ENCODE measurements at places on chromosomes 5 and 9. TPM values are rescaled to one million over a fixed set of nuclear protein-coding genes. Genes with fewer than 3 reads are reported as not detected.

Gene SPATA6L
- total RNA-seq, result 1.9 TPM

Gene CAMK2A
- total RNA-seq, result not detected

- no peak for DNase-seq
These were observed 194.1 kb downstream of the DCP2 start for GRCh38 chr5:113170707-113171106.

DNA sequence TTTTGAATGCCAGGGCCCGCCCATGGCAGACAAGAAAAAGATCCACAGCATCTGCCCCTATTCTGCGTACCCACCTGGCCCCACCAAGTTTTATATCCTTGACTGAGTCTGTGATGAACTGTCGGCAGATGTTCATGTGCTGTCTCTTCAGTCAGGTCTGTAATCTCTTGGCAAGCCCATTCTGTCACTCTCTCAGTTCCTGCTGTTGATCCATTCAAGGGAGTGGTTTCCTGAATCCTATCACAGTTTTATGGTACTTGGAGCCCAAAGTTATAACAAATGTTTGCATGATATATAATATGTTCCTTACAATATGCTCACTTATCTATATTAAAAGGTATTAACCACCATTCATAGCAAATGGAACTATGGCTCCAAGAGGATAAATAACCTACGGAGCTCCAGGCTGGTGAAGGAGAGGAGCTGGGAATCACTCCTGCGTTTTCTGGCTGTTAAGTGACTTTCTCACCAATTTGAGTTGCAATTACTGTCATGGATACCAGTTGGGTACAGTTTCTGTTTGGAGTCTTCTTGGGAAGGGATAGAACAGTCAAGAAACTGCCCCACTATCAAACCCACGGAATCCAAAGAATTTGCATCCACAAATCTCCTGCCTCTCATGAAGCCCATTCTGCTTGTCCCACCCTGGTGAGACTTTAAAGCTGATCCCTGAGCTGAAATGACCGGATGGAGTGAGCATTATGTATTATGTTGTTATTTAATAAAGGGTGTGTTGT lies 103.4 kb upstream of the SPRY4 start:
- no peak for DNase-seq

DNA sequence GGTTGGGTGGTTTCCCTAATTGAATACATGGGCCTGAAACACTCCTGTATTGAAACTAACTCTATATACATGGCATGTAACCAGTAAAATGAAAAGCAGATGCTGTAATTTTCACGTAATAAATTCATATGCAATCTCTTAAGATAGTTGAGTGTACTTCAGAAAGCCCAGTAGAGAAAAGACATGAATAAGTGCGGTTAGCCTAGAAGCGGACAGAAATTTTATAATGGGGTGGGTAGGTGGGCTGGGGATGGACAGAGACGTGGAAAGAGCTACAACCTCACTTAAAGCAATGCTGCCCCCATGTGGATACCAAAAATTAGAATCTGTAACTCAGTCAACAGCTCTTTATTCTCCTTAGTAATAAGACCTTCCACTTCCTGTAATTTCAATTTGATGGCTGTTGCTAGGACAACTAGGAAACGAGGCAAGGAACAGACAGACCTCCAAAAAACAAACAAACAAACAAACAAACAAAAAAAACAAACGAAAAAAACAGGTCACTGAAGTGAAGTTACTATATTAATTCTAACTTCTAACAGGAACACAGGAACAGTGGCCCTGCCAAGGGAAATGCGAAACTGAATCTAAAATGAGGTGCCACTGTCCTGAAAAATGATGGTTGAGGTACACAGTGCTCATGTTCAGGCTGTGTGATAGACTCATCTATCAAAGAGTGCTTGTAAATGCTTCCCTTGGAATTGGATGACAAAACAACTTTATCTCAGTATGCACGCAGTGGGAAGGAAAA lies 103.4 kb upstream of the GNA14 start:
- DNase-seq, result peak; percentile 35

Gene BASP1
- not detected for total RNA-seq

Gene CHSY3
- 1.5 TPM for total RNA-seq

- DNase-seq, result peak; percentile 94
These were observed 34.7 kb downstream of the PIP5K1B start for GRCh38 chr9:68739621-68740174.

Gene SH3RF2
- 3.1 TPM for total RNA-seq

Gene CCDC183
- 3.0 TPM for total RNA-seq

DNA sequence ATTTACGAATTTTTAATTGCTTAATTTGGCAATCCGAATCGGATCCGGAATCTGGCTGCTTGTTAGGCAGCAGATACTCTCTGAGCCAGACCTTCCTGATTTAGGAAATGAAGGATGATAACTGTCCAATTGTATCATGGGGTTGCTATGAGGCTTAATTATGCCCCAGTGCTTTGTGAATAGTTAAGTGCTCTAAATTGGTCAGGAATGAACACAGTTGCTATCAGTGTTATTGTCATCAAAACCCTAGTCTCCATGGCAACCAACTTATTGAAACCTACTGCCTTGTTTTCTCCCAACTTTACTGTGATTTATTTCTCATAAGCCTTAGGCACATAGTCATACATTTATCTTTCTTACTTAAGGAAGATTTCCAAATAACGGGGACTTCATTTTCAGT lies 47.9 kb downstream of the MAMDC2 start:
- DNase-seq, result no peak

DNA sequence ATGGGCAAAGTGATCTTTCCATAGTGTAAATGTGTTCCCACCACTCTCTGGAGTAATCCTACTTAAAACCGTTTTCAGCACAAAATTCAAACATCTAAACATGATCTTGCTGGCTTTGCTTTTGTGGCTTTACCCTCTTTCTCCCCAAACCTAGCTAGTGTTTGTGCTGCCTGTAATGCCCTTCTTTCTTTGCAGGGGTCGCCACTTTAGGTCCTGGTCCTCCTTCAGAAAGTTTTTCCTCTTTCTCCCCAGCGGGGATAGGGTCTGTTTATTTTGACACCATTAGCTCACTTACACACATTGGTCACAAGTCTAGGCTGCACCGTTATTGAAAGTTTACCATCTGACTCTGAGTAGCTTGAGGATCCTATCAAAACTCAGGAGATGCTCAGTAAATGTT lies 736 bp upstream of the HSD17B4 start:
- DNase-seq, result no peak

DNA sequence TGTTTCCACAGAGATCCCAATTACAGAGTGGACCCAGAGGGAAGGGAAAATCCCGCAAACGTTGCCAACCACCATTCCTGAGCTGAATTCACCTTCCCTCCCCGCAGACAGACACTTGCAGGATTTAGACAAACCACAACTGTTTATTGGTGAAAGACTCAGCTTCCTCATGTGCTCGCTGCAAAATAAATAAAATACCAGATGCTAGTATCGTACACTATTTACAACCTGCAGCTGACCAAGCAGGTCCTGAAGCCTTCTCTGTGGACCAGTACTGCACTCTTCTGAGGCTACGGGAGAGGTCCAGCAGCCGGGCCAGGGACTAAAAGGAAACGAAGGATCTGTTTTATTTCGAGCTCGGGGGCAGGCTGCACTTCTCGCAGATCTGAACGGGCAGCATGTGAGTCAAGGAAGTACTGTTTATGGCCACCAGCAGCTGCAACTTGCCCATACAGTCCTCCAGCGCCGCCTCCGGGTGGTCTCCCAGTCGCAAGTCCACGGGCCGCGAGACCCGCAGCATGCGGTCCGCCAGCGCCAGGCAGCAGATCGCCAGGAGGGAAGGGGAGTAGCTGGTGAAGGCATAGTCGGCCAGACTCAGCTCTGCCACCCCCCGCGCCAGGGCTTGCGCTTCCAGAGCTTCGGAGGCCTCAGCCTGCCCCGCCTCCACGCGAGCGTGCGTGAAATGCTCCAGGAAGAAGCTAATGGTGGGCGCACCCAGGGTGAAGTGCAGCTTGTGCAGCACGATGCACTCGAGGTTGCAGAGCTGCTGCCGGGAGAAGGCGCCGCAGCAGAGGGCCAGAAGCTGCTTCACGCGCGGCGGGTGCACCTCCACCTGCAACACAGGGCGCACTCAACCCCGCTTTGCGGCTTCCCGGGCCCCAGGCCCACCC lies 2.1 kb downstream of the CCNO start:
- DNase-seq, result no peak

DNA sequence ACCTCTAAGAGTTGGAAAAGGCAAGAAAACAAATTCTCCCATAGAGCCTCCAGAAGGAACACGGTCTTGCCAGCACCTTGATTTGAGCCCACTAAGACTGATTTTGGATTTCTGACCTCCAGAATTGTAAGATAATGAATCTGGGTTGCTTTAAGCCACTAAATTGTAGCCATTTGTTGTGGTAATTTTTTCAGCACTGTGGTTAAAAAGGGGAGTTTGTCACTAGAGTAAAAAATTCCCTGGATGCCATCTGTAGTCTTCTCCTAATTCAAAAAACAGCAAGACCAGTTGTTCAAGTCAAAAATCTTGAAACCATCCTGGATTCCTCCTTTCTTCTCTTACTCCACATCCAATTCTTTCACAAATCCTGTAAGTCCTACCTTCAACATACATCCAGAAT lies 39.6 kb downstream of the NRG2 start:
- DNase-seq, result no peak

GRCh38 chr9:69745716-69746437 lies 13.9 kb downstream of the PTAR1 start:
- peak; percentile 14 for DNase-seq

DNA sequence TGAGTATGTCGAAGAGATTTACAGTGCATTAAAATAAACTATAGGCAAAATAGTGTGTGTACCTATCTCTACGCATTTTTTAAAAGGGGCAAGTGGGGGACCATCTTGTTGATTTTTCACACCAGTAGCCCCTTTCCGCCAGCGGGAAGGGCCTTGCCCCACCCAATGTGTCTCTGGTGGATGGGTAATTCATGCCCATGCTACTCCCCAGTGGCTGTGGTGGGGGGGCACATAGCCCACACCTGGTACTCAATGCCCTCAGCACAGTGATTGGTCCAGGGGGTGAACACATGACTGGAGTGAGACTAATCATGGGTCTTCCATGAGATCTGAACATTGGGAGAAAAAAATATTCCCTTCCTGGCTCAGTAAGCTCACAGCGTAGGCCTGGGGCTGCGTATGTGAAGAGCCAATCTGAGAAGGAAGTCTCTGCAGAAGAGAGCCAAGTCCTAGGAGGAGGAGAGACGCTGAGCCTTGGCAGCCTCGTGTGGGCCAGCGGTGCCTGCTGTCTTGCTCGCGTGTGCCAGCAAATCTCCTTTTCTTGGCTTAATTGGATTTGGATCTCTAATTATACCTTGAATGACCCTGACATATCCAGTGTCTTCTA lies 103.4 kb downstream of the ADAMTS2 start:
- DNase-seq, result no peak

DNA sequence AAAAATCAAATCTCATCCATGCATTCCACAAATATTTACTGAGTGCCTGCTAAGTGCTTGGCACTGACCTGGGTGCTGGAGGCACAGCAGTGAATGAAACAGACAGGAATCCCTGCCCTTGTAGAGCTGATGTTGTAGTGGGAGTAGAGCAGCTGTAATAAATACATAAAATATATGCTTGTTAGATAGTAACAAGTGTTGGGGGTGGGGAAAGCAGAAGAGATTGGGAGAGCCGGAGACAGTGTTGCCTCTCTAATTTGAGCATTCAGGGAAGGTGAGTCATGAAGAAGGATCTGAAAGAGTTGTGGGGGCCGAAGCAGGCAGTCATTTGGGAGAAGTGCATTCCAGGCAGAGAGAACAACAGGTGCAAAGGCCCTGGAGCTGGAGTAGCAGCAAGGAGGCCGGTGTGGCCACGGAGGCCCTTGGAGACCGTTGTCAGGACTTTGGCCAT lies 97.9 kb downstream of the ZNF618 start:
- no peak for DNase-seq

Gene TTC1
- 72.1 TPM for total RNA-seq

Gene HMCN2
- not detected for total RNA-seq

GRCh38 chr9:69376651-69377050 lies 51.6 kb downstream of the ENTREP1 start:
- DNase-seq, result no peak

- DNase-seq, result no peak
These were observed 15.5 kb downstream of the SPATA31E1 start for GRCh38 chr9:87898151-87898550.

DNA sequence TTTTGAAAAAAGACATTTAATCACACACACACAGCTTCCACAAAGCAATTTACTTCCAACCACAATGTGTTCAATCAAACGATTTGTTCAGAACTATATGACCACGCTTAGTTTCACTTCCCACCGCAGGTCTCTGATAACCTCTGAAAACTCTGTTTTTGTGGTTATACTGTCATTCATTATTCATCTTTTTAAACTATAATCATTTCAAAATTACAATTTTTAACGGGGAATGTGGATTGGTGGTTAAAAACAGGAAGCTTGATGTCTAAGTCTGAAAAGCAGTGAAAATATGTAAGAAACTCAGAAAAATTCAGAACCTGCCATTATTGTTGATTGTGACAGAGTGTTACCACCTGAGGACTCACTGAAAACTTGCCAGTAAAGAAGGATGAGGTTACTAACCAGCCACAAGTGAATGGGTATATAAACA lies 12.7 kb upstream of the TMEM174 start:
- no peak for DNase-seq

- no peak for DNase-seq
These were observed 22.3 kb downstream of the RFK start for GRCh38 chr9:76371901-76372300.

GRCh38 chr9:96599298-96599697 lies 20.3 kb downstream of the CDC14B start:
- DNase-seq, result no peak
